ENCODE measurements at places on chromosomes 2 and 18.

GRCh38 chr2:33655626-33656320 lies 56.7 kb upstream of the FAM98A start:
- peak; percentile 58 for DNase-seq

DNA sequence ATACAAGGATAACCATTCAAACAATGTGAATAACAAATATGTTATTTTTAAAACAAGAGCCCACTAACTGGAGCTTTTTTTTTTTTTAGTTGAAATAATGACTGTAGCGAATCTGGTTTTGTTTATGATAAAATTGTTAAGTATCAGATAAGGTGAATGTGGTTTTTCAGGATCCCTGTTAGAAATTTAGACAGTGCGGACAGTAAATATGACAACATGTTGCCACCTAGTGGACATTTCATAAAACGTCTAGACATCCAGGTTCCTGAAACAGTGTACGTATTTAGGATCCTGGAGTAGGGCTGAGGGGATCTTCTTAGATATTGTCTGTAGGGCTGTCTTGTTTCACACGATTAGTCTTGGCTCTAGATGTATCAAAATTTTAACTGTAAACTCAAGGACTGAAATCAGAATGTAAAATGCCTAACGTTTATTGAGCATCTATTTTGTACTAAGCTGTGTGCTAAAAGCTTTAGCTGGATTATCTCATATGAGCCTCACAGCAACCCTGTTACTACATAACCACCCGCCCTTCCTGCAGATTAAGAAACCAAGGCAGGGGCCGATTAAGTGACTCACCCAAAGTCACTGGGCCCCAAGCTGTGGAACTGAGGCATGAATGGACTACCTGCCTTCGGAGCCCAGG lies 23.9 kb upstream of the CCDC68 start:
- peak; percentile 58 for DNase-seq

GRCh38 chr2:28449126-28449487 lies 46.8 kb upstream of the PLB1 start:
- DNase-seq = no peak

DNA sequence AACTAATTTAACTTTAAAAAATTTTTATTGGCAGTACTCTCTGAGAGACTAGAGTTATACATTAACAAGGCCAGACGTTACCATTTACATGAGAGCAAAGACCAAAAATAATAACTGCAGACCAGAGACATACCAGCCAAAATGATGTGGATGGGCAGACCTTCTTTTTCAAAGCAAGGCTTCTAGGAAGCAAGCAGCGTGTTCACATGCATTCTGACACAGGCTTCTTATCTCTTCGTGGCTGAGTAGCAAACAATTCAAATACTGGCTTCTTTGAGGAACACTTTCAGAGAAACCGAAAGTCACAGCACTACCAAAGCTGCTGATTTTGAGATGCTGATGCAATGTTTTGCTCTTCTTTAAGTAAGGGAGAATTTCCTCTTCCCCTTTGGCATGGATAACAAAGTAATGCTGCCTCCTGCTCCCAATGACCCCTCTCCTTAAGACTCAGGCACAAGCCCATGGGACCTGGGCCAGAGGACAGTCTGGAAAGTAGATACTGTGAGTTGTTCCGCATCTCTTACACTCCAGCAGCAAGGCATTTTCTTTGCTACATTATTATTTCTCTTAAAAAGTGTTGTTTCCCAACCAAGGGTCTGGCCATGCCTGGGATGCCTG lies 181.9 kb downstream of the MREG start:
- no peak for DNase-seq

GRCh38 chr2:30655211-30655610 lies 152.0 kb downstream of the CAPN13 start:
- peak; percentile 32 for DNase-seq

DNA sequence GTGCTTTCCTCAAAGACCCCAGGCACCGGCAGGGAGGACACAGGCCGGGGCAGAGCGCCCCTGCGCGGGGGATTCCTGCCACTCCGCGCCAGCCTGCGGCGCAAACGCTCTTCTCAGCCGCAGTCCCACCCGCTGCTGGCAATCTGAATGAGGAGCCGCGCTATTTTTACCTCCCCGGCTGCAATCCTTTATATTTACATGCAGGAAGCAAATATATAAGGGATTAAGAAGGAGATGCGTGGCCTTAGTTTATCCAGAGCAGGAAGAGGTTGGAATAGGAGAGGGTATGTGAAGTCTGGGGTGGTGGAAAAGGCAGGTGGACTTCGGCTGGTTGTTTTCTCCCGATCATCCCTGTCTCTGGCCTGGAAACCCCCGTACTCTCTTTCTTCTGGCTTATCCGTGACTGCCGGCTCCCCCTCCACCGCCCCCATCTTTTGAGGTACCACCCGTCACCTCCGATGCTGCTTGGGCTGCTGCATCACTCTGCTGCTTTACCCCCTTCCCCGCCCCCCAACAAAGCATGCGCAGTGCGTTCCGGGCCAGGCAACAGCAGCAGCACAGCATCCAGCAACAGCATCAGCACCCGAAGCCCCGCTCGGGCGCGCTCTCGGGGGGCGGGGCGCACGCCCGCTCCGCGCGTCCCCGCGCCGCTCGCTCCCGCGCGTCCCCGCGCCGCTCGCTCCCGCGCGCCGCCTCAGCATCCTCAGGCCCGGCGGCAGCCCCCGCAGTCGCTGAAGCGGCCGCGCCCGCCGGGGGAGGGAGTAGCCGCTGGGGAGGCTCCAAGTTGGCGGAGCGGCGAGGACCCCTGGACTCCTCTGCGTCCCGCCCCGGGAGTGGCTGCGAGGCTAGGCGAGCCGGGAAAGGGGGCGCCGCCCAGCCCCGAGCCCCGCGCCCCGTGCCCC lies at the start of gene ADAM23:
TSS of gene ADAM23 (plus strand) at position 700 of the 902 bp plus-strand sequence. CDS start 335 bp downstream, outside the sequence.
- DNase-seq = no peak

GRCh38 chr2:127052057-127052770 lies 54.7 kb downstream of the BIN1 start:
- no peak for DNase-seq

- DNase-seq = no peak
Measured at GRCh38 chr2:120641366-120641771, 94.3 kb upstream of the GLI2 start.

DNA sequence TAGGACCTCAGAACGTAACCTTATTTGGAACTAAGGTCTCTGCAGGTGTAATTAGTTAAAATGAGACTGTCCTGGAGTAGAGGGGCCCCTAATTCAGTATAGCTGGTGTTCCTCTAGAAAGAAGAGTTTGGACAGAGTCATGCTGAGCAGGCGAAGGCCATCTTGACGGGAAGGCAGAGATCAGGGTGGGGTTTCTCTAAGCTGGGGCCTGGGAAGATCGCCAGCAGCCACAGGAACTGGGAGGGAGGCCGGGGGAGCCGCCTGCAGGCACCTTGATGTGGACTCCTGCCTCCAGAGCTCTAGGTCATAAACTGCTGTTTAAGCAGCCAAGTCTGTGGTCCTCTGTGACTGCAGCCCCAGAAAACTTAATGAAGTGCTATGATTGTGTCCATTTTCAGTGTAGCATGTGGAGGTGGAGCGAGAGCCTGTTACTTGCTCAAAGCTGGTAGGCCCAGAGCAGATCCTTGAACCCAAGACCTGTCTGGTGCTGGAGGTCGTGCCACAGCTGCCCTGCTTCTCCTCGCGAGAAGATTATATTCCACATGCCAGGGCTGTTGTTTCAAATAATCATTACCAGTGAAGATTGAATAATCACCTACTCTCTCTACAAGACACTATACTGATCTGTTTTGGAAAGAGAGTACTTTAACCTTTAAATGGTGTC lies 105.7 kb downstream of the TPO start:
- DNase-seq = peak; percentile 8

GRCh38 chr2:12755384-12755783 lies 38.6 kb downstream of the TRIB2 start:
- DNase-seq = no peak

DNA sequence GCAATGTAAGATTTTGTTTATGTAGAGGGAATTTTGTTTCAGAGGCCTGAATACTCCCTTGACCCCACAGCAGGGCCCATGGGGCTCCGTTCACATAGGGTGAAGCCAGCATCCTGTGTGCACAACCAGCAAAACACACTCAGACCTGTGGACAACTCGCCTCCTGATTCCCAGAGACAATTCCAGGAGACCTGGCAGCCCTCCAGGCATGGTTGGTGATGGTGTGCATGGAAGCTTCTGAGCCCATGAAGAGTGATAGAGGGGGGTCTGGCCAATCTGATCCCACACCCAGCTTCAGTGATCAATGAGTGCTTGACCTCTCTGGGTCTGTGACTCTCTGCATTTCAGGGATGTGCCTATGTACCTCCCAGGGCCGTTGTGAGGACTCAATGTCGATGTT lies 91.0 kb upstream of the RAB6C start:
- DNase-seq = no peak

DNA sequence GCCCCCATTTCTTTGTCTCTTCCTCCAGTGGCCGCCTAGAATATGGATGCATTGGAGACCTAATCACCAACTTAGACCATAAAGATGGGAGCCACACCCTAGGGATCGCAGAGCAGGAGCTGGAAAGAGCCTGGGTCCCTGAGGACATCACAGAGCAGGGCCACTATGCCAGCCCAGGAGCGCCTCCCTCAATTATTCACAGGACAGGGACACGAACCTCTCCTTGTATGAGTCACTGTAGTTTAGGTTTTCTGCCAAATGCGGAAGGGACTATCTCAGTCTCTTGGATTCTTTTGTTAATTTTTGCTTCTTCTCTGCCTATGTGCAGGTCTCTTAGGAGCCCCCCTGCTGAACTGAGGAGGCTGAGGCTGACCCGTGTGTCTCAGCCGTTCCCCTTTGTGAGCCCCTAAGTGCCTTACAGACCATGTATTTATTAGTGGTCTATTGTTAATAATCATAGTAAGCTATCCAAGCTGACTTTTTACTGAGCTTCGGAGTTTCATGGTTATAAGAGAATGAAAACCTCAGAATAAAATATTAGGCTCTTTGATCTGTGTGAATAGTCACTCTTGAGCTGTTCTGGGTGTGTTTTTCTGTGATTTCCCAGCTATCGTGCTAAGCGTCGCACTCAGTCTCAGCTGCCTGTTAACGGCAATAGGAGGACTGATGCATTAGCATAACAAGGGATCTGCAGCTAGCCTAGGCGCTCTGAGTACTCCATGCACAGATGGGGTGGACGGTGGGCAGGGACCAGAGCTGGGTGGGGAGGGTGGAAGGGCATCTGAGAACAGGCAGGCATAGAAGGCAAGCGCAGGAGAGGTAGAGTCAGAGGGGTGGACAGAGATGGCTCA lies 12.7 kb upstream of the PTPN4 start:
- no peak for DNase-seq

- DNase-seq = no peak
Measured at GRCh38 chr2:207682557-207682956, 28.9 kb upstream of the CCNYL1 start.

DNA sequence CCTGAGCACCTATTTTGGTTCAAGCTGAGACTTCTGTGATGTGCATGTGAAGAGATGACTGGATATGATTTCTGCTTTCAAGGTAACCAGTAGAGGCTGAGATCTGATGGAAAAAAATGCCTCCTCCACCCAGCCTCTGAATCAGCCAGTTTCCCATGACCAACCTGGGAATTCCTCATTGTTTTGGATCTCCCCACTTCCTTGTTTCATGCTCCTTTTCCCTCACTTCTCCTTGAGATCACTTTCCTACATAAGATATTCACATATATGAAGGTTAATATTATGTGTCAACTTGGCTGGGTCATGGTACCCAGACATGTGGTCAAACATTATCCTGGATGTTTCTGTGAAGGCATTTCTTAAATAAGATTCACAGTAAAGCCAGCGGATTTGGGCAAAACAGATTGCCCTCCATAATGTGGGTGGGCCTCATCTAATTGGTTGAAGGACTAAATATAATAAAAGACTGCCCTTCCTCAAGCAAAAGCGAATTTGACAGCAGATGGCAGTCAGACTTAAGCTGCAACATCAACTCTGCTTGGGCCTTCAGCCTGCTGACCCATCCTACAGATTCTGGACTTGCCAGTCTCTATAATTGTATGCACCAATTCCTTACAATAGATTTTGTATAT lies 379.4 kb downstream of the TNS1 start:
- DNase-seq = no peak

GRCh38 chr2:189327879-189328847 lies 113.1 kb upstream of the WDR75 start:
- DNase-seq = no peak

DNA sequence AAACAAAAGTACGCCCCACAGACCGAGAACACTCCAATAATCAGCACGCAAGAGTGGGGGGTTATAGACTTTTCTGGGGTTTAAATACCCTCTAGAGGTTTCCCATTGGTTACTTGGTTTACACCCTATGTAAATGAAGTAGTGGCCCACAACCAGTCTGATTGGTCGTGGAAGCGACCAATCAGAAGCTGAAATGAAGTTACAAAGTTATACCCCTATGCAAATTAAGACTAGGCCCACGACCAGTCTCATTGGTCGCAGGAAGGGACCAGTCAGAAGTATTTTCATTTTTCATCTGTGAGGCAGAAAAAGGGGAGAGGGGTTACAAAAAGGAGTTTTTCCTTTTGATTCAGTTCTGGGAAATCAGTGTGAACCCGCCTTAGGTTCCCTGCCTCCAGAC lies 55.3 kb upstream of the YWHAQ start:
- no peak for DNase-seq

DNA sequence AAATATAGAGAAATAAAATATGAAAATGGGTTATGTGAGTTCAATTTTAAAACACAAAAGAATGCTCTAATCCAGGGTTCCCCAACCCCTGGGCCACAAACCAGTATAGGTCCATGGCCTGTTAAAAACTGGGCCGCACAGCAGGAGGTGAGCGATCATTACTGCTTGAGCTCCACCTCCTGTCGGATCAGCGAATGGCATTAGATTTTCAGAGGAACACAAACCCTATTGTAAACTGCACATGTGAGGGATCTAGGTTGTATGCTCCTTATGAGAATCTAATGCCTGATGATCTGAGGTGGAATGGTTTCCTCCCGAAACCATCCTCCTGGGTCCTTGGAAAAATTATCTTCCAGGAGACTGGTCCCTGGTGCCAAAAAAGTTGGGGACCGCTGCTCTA lies 34.7 kb downstream of the TTR start:
- no peak for DNase-seq

- DNase-seq = no peak
Measured at GRCh38 chr2:203671876-203672275, 34.6 kb upstream of the CD28 start.

GRCh38 chr2:128307595-128307994 lies 11.1 kb downstream of the HS6ST1 start:
- DNase-seq = no peak

GRCh38 chr2:180156651-180157050 lies 149.6 kb upstream of the CWC22 start:
- no peak for DNase-seq

- no peak for DNase-seq
Measured at GRCh38 chr18:49560624-49561288, 1.1 kb upstream of the LIPG start.

- DNase-seq = peak; percentile 79
Measured at GRCh38 chr2:160241251-160242137, 41.4 kb upstream of the ITGB6 start.

GRCh38 chr2:26535663-26536275 lies 57.8 kb upstream of the OTOF start:
- no peak for DNase-seq

GRCh38 chr2:177106212-177106611 lies 106.4 kb upstream of the HNRNPA3 start:
- DNase-seq = no peak

- DNase-seq = no peak
Measured at GRCh38 chr18:79372991-79373390, 22.7 kb upstream of the NFATC1 start.

All from RCC 7860 (cell line).